Cerebellar nuclear complex (tissue), 1 donor: ENCODE measurements at places on chromosomes 13 and 19.

- DNase-seq: no peak
Observed at GRCh38 chr19:14107581-14108461, 9.7 kb downstream of the PRKACA start.

- no peak for DNase-seq
Observed at GRCh38 chr13:95708391-95708774, 31.4 kb downstream of the DNAJC3 start.

GRCh38 chr19:1290703-1291651, 5.3 kb downstream of the EFNA2 start:
- DNase-seq: no peak

DNA sequence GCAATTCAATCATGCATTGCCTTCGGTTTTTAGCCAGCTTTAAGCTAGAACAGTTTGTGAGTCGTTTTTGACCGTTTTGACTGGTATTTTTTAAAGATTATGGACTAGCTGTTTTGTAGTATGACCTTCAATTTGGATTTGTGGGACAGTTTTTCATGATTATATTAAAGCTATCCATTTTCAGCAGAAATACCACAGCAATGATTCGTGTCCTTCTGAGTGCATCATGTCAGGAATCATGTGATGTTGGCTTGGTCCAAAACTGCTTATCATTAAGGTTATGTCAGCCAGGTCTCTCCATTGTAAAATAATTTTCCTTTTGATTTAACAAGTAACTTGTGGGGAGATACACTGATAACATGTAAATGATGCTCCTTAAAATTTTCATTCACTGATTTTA, 229.0 kb downstream of the POSTN start:
- no peak for DNase-seq

DNA sequence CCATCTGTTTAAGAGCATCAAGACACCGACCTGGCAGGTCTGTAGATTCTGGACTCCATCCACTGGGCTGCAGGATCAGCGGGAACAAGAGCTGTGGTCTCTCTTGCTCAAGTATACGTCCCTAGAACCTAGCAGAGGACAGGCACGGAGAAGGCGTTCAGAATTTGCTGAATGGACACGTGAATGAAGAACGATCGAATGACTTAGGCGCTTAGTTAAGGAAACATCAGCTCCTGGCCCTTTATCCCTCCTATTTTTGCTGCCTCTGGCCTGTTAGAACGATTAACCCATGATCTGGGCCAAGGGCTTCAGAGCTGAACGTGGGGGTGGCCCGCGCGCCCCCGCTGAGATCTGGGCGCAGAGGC, 953 bp downstream of the DZIP1 start:
- DNase-seq: no peak

DNA sequence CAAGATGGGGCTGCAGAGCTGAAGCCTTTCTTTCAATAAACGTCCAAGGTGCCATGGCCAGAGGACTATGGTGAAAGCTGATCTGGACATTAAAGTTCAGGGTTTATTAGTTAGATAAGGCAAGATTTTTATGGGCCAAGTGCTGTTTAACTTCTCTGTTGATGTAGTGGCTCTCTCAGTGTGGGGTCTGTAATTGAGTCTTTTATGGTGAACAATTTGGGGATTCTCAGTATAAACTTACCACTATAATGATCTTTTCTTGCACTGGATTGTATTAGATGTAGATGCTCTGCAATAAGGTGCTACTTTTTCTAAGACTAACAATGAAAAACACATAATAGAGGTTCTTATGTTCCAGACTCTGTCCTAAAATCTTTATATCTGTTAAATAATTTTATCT, 190.1 kb upstream of the KLF12 start:
- DNase-seq: no peak

GRCh38 chr13:89029062-89029461, 1357.9 kb downstream of the SLITRK5 start:
- no peak for DNase-seq

DNA sequence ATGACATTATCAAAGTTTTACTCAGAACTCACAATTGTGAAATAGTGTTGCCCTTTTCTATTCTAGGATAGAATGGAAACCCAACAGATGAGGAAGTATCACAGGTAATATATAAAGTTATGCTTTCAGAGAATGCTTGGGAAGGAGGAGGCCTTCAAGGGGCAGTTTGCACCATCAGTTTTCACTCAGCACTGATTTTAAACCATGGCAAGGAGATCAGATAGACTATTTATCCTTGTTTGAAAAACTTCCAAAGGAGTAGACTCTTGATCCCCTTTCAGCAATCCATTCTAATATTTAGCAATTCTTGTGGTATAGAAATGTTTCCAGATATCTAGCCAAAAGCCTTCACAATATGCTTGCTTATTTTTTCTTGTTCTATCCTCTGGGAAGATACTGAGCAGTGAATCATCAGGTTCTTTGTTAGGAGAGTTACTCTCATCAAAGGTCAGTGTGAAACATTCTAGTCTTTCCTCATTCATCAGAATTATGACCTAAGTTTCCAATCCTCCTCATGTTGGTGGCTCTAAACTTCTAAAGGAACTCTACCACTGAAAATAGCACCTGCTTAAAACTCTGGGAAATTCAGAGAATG, 3.8 kb downstream of the GPC6 start:
- no peak for DNase-seq

- DNase-seq: no peak
Observed at GRCh38 chr19:50850738-50851137, 4.0 kb upstream of the KLK3 start.

GRCh38 chr19:1921825-1922224, 16.6 kb downstream of the ADAT3 start:
- DNase-seq: no peak

GRCh38 chr19:32823747-32824102, 45.8 kb downstream of the SLC7A9 start:
- no peak for DNase-seq
